ENCODE measurements at places on chromosomes 12 and 14.
A peak's percentile ranks its signal among the peaks of the same experiment; 100 is the strongest.

DNA sequence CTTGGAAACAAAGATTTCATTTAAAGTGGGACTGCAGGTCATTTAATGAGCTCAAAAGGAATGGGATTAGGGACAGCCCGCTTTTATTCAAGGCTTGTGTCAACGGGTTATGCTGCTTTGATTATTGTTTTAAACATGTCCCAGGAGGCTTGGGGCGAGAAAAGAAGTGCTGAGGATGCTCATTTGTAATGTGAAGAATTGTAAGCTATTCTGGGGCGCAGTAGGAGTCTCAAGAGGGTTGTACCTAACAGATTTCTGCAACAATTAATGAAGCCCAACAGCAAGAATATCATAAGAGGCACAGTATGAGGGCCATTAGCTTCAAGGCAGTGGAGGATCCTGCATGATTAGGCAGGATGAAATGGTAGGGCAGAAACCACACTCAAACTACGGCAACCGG lies 122.5 kb downstream of the KTN1 start:
- no peak for DNase-seq

- no peak for DNase-seq
Observed at GRCh38 chr14:44649061-44649460, 142.0 kb upstream of the FSCB start.

- DNase-seq = no peak
Observed at GRCh38 chr12:110137786-110138185, 13.6 kb downstream of the IFT81 start.

DNA sequence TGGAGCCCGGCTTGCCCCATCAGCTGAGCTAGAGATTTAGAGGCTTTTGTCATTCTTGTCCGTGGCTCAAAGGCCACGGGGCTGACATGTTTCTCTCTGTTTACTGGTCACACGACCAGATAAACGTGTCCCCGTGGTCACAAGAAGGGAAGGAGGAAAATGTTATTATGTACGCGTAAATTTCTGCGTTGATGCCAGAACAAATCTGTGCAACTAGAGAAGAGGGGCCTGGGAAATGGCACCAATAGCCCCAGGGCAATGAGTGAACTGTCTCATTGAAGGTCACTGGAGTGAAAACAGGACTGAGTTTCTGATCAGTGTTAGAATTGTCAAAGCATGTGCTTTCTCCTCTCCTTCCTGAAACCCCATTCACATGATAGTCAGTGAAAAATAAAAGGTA lies 25.3 kb downstream of the OAS2 start:
- DNase-seq = no peak

GRCh38 chr14:59321626-59321949 lies 133.1 kb downstream of the DAAM1 start:
- DNase-seq = no peak

- no peak for DNase-seq
Observed at GRCh38 chr12:54230555-54230954, 41.8 kb upstream of the SMUG1 start.

- no peak for DNase-seq
Observed at GRCh38 chr14:70665448-70666360, 24.0 kb downstream of the TTC9 start.

GRCh38 chr14:54490445-54491175 lies 1.8 kb upstream of the GMFB start:
- no peak for DNase-seq

GRCh38 chr12:26113853-26114719 lies 10.8 kb downstream of the BHLHE41 start:
- DNase-seq = peak; percentile 76

GRCh38 chr12:11904124-11904523 lies 166.6 kb upstream of the BCL2L14 start:
- no peak for DNase-seq

DNA sequence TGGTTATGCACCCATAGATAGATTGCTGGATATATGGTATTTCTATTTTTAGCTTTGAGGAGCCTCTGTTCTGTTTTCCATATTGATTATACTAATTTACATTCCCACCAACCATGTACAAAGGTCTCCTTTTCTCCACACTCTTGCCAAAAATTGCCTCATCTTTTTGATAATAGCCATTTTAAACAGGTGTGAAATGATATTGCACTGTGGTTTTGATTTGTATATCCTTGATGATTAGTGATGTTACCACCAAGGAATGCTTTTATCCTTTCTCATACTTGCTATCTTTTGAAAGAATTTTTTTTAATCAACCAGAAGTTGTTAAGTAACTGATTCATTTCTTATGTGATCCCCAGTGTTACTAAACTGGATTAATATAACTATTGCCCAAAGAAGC lies 60.0 kb downstream of the BBS10 start:
- no peak for DNase-seq

DNA sequence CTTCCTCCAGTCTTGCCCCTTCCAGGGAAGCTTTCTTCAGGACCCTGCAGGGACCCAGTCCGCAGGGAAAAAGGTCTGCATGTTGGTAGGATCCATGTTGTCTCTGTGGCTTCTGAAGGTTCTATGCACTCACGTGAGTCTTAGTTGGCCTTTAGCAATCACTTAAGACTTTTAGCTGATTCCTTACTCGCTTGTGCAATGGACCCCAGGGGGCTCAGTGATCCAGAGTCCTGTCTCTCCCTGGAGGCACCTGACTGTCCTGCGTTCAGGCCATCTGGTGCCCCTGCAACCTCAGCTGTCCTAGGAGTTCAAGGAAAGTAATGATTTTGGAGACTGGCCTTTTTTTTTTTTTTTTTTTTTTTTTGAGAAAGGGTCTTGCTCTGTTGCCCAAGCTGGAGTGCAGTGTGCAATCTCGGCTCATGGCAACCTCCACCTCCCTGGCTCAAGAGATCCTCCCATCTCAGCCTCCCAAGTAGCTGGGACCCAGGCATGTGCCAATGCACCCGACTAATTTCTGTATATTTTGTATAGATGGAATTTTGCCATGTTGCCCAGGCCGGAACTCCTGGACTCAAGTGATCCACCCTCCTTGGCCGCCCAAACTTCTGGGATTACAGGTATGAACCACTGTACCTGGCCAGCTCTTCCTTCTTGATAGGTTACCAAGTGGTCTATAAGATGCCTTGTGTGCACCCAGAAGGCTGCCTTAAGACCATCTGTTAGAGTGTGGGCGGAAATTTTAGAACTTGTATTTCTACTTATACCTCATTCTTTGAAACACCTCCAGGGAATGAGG lies 4.6 kb downstream of the IFI27L2 start:
- DNase-seq = no peak

DNA sequence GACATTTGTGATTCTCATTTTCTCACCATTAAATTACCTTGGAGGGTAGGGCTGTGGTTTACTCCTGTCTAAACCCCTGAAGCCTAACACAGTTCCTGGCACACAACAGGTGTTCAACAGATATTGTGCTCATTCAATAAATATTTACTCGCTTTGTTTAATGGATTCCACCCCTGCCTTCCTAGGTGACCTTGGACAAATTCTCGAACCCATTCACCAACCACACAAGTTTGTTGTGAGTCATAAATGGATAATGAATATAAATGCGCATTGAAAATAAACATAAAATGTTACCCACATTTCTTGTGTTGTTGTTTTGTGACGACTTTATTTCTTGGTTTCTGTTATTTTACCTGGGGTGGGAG lies 362 bp upstream of the TSFM start:
- DNase-seq = no peak

GRCh38 chr12:23084236-23084995 lies 459.4 kb downstream of the ETNK1 start:
- no peak for DNase-seq

DNA sequence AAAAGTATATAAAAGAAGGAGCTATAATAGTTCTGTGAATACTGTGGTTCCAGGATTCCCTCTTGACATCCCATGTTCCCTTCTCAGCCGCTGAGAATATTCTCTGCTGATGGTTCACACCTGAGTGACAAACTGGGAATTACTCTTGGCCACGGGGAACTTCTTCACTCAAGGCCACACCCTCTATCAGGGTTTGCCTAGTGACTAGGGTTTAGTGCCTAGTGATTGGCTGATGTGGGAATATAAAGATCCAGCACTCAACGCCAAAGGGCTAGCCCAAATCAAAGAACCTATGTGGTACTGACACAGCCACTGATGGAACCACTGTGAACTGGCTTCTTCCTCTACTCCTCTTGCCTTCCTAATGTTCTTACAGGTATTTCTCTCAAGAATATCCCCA lies 248.4 kb downstream of the ASCL1 start:
- DNase-seq = no peak

DNA sequence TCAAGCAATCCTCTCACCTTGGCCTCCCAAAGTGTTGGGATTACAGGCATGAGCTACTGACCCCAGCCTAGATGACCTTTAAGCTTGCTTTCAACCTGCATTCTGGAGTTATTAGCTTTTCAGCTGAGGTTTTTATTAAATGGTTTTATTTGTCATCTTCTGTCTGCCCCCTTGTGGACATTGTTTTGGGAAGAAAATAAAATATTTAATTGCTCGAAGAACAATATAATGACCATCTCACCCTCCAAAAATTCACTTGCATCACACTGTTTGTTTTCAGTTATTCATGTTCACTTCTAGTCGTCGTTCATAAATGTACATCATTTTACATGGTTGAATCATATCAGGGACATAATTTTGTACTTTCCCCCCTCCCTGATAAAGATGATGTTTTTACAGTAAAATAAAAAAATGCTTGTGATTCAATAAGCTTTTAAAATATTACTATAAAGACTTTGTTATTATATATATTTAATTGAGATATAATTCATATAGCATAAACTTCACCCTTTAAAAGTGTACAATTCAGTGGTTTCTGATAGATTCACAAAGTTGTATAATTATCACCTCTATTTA lies 10.1 kb upstream of the SPATS2 start:
- DNase-seq = no peak

All from esophagus squamous epithelium (tissue), 5 donors.